ENCODE measurements at places on chromosomes 7 and 10.

- DNase-seq: peak; percentile 26
Observed at GRCh38 chr10:68333440-68334431, 1.0 kb upstream of the PBLD start.

GRCh38 chr10:100683004-100683403 lies 62.4 kb upstream of the PAX2 start:
- DNase-seq: no peak

DNA sequence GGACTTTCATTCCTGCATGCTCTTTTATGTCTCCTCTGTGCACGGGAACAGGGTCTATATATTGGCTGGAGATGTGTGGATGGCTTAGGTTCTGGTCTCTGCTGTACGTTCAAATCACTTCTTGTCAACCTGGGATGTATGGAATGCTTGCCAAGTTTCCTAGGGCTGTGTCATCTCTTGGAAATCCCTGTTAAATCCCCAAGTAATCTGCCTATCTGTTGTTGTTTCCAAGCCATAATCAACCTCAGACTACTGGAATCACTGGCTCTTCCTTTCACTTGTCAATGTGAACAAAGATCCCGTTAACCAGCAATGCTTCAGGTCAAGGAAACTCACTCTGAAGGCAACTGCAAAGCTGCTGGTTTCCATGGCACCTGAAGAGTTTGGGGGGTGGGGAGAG lies 93.3 kb upstream of the FAM171A1 start:
- no peak for DNase-seq

- DNase-seq: no peak
Observed at GRCh38 chr7:55570939-55571338, 1.4 kb downstream of the VOPP1 start.

- DNase-seq: no peak
Observed at GRCh38 chr7:90269163-90269562, 24.2 kb downstream of the CFAP69 start.

GRCh38 chr10:69957886-69958555 lies 94.6 kb upstream of the MACROH2A2 start:
- DNase-seq: no peak

GRCh38 chr7:25965405-25966123 lies 186.4 kb upstream of the NFE2L3 start:
- no peak for DNase-seq

DNA sequence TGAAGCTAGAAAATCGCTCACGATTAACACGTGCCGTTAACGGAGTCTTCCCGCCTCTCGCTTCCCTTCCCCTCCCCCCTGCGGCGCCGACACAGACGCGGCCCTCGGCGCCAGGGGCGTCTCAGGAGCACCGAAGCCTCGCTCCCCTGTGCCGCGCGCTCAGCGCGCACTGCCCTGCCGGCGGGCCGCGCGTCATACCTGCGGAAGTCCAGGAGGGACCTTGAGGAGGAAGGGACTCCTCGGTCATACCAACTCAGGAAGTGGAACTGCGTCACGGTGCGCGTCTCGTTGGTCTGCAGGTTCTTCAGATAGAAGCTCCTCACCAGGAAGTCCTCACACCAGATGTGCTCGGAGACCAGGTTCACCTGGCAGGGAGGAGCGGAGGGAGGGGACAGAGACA lies 239.6 kb downstream of the DNAJB6 start:
- no peak for DNase-seq

Data from left kidney (tissue), 8 donors.